T-helper 2 cell treated with Interferon-gamma antibody and Interleukin-4, amounts not matched to agents 100 ng/mL and 5 ng/mL, for 36 hours (primary cell): ENCODE measurements at places on chromosomes 6 and 20. TPM values are rescaled to one million over a fixed set of nuclear protein-coding genes. Genes with fewer than 3 reads are reported as not detected.

Gene VWA7
- total RNA-seq = 4.6 and 4.9 TPM in 2 replicates

Gene PNPLA1
- total RNA-seq = not detected in 2 replicates

Gene PRDM13
- total RNA-seq = not detected in 2 replicates

Gene LY86
- 4.6 and 5.1 TPM in 2 replicates for total RNA-seq

Gene SMOC2
- not detected in 2 replicates for total RNA-seq

Gene SDCBP2
- total RNA-seq = 2.2 and 3.7 TPM in 2 replicates

Gene RBM38
- total RNA-seq = 88.5 and 89.9 TPM in 2 replicates

Gene FERMT1
- 0.45 and 0.75 TPM in 2 replicates for total RNA-seq

Gene EEF1A1
- 8,824 and 8,837 TPM in 2 replicates for total RNA-seq

Gene PSORS1C1
- total RNA-seq = not detected in 2 replicates

Gene RSPO3
- not detected in 2 replicates for total RNA-seq

Gene SPAG4
- total RNA-seq = 3.7 and 5.4 TPM in 2 replicates

Gene CDH26
- 0.43 and 0.50 TPM in 2 replicates for total RNA-seq

Gene ZC3H12D
- 9.7 and 10.3 TPM in 2 replicates for total RNA-seq

Gene NDUFAF5
- total RNA-seq = 25.6 and 26.8 TPM in 2 replicates

Gene CRISP2
- not detected in 2 replicates for total RNA-seq

Gene SLC22A2
- total RNA-seq = not detected in 2 replicates

Gene RIPPLY2
- not detected in 2 replicates for total RNA-seq

Gene KIAA0408
- 10.4 and 11.2 TPM in 2 replicates for total RNA-seq

Gene PRR18
- not detected in 2 replicates for total RNA-seq

Gene RTN4IP1
- 8.7 and 9.3 TPM in 2 replicates for total RNA-seq

Gene FAM184A
- total RNA-seq = 3.7 and 3.8 TPM in 2 replicates

Gene PACRG
- total RNA-seq = not detected in 2 replicates

Gene NOX3
- total RNA-seq = not detected in 2 replicates

Gene CST4
- total RNA-seq = not detected in 2 replicates

Gene CGA
- not detected in 2 replicates for total RNA-seq

Gene MCCD1
- not detected in 2 replicates for total RNA-seq

Gene AGER
- 30.6 and 31.6 TPM in 2 replicates for total RNA-seq

Gene PI16
- total RNA-seq = 0.14 and 0.16 TPM in 2 replicates

Gene AFG1L
- total RNA-seq = 4.6 and 5.2 TPM in 2 replicates

Gene R3HDML
- total RNA-seq = not detected in 2 replicates

Gene EDN3
- 0.09 and 0.16 TPM in 2 replicates for total RNA-seq

Gene TSPO2
- total RNA-seq = not detected in 2 replicates

Gene MYBL2
- 102 and 104 TPM in 2 replicates for total RNA-seq

Gene DLL1
- 0.50 TPM in 1 of 2 replicates, not detected in the other for total RNA-seq

Gene HELZ2
- total RNA-seq = 46.4 and 47.7 TPM in 2 replicates

Gene CUL7
- 10.6 and 12.0 TPM in 2 replicates for total RNA-seq

Gene ZNF292
- total RNA-seq = 48.2 and 50.9 TPM in 2 replicates

Gene ECT2L
- total RNA-seq = not detected in 2 replicates

Gene ZSCAN23
- 0.43 and 0.86 TPM in 2 replicates for total RNA-seq

Gene POLR1H
- 69.6 and 72.2 TPM in 2 replicates for total RNA-seq

Gene SENP6
- total RNA-seq = 71.9 and 74.9 TPM in 2 replicates

Gene ZKSCAN4
- 6.0 and 6.4 TPM in 2 replicates for total RNA-seq

Gene C6orf136
- total RNA-seq = 20.1 and 26.0 TPM in 2 replicates

Gene UBR2
- total RNA-seq = 29.7 and 30.0 TPM in 2 replicates

Gene TRIM40
- not detected in 2 replicates for total RNA-seq

Gene PRSS16
- 1.3 and 1.9 TPM in 2 replicates for total RNA-seq

Gene TMEM30A
- 70.9 and 74.9 TPM in 2 replicates for total RNA-seq

Gene MYB
- total RNA-seq = 75.7 and 77.9 TPM in 2 replicates

Gene TMC2
- not detected in 2 replicates for total RNA-seq

Gene MYLK4
- total RNA-seq = 0.30 and 0.36 TPM in 2 replicates

Gene FRK
- total RNA-seq = 0.05 and 0.14 TPM in 2 replicates

Gene GJE1
- total RNA-seq = not detected in 2 replicates

Gene LGSN
- 0.07 TPM in 1 of 2 replicates, not detected in the other for total RNA-seq
